ENCODE measurements at places on chromosomes 11 and 22. TPM values are rescaled to one million over a fixed set of nuclear protein-coding genes. Genes with fewer than 3 reads are reported as not detected.

Gene ZC3H12C
- 9.7 TPM for total RNA-seq

Gene LSP1
- 26.9 TPM for total RNA-seq

Gene SAA1
- not detected for total RNA-seq

Gene OR5J2
- not detected for total RNA-seq

Gene VSIG10L2
- not detected for total RNA-seq

Gene IL18
- total RNA-seq, result 0.68 TPM

Gene TMEM41B
- 28.1 TPM for total RNA-seq

DNA sequence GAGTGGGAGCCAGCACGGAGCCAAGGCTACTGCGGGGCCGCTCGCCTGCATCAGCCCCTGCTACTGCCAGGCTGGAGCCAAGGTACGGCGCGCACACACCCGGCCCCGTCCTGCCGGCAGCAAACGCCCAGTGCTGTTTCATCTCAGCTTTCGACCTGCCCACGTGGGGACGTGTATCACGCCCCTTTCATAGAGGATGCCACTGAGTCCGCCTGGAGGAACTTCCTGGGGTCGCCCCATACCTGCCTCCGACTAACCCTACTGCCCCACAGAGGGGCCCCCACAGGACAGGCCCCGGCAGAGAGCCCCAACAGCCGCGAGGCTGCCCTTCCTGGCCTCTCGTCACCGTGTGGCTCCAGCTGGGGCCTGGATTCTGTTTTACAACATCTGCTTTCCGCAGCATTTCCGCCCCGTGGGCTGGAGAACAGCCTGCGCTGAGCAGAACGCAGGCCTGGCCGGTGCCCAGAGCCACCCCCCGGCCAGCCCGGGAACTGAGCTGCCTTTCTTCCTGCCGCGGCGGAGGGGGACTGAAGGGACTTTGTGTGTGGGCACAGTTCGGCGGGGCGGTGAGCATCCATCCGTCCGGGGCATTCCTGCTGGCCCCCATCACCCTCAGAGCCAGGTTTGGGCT, 22.9 kb upstream of the ARHGAP8 start:
- DNase-seq, result no peak
- no peaks in the 10 kb centered on the region for H3K27me3 ChIP-seq
- H3K36me3 ChIP-seq, result peaks cover 1% of the 10 kb centered on the region
- no peak overlapping the region for H3K4me3 ChIP-seq

GRCh38 chr11:65859812-65860277, 388 bp upstream of the MUS81 start:
- DNase-seq, result no peak
- peak overlapping the region; percentile 89 for H3K4me3 ChIP-seq
- peaks cover 26% of the 10 kb centered on the region for H3K36me3 ChIP-seq
- H3K4me1 ChIP-seq, result peaks cover 53% of the 10 kb centered on the region
- peak overlapping the region; percentile 97 for H3K27ac ChIP-seq
- no peaks in the 10 kb centered on the region for H3K27me3 ChIP-seq

DNA sequence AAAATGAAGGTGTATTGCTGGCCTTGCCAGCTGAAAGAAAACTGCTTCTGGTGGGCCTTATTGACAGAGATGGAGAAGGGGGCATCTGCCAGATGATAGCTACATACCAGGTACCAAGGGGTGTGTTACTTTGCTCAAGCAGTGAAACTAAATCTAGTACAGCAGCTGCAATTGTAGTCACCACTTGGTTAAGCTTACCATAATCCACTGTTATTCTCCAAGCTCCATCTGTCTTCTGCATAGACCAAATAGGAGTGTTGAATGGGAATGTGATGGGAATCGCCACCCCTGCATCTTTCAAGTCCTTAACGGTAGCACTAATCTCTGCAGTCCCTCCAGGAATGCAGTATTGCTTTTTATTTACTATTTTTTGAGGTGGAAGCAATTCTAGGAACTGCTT, 45.8 kb upstream of the LIN7C start:
- H3K4me1 ChIP-seq, result no peaks in the 10 kb centered on the region
- H3K36me3 ChIP-seq, result no peaks in the 10 kb centered on the region
- no peaks in the 10 kb centered on the region for H3K27me3 ChIP-seq
- H3K4me3 ChIP-seq, result no peak overlapping the region
- DNase-seq, result no peak
- H3K27ac ChIP-seq, result no peak overlapping the region

- peaks cover 5% of the 10 kb centered on the region for H3K36me3 ChIP-seq
- H3K4me1 ChIP-seq, result peaks cover 24% of the 10 kb centered on the region
- peak; percentile 48 for DNase-seq
- H3K27ac ChIP-seq, result peak overlapping the region; percentile 52
- H3K4me3 ChIP-seq, result no peak overlapping the region
- no peaks in the 10 kb centered on the region for H3K27me3 ChIP-seq
These were observed 21.7 kb upstream of the TNRC6B start for GRCh38 chr22:40156001-40156516.

DNA sequence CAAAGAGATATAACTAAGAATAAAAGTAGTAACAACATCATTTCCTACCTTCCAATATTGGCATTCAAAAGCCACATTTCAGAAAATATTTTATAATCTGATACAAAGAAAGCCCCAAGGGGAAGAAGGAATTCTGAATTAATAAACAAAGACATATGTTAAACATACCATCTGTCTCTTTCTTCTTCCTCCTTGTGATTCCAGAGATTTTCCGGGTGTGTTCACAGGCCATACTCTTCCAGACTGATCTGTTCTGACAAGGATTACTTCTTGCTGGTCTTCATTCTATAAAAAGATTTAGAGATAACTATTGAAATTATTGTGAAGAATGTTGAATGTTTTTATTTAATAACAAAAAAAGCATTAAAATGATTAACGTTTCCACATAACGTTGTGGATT, 65.0 kb downstream of the CWF19L2 start:
- DNase-seq, result no peak
- H3K27me3 ChIP-seq, result no peaks in the 10 kb centered on the region
- no peak overlapping the region for H3K4me3 ChIP-seq
- peaks cover 6% of the 10 kb centered on the region for H3K4me1 ChIP-seq
- no peak overlapping the region for H3K27ac ChIP-seq

GRCh38 chr11:108693852-108694251, 29.0 kb downstream of the DDX10 start:
- H3K36me3 ChIP-seq, result peaks cover 26% of the 10 kb centered on the region
- no peaks in the 10 kb centered on the region for H3K27me3 ChIP-seq
- DNase-seq, result no peak
- H3K4me3 ChIP-seq, result no peak overlapping the region
- H3K4me1 ChIP-seq, result peaks cover 43% of the 10 kb centered on the region

DNA sequence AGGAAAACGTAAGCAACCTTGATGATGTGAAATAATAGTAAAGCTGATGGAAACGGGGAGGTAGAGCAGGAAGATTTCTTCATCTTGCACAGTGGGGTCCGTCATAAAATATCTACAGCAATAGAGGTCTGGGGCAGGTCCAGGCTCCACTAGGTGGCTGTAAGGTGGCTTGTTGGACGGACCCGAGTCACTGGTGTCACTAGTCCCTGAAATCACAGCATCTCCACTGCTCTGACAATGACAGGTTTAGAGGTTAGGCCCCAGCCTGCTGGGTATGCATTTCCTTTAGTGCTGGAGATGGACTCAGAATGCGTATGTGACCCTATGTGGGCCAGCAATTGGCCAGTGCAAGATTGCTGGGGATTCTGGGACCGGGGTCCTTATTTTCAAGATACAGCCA, 25.2 kb upstream of the CLDN5 start:
- H3K27me3 ChIP-seq, result peaks cover 20% of the 10 kb centered on the region
- H3K27ac ChIP-seq, result no peak overlapping the region
- H3K4me1 ChIP-seq, result peaks cover 2% of the 10 kb centered on the region
- no peaks in the 10 kb centered on the region for H3K36me3 ChIP-seq

DNA sequence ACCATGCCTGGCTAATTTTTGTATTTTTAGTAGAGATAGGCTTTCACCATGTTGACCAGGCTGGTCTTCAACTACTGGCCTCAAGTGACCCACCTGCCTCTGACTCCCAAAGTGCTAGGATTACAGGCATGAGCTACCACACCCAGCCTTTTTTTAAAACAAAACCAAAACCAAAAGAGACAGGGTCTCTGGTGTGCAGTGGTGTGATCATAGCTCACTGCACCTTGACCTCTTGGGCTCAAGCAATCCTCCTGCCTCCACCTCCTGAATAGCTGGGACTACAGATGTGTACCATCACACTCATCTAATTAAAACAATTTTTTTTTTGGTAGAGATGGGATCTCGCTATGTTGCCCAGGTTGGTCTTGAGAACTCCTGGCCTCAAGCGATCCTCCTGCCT, 77.7 kb downstream of the PTPRJ start:
- H3K27ac ChIP-seq, result no peak overlapping the region
- peaks cover 23% of the 10 kb centered on the region for H3K4me1 ChIP-seq
- no peak overlapping the region for H3K4me3 ChIP-seq
- H3K36me3 ChIP-seq, result no peaks in the 10 kb centered on the region
- H3K27me3 ChIP-seq, result no peaks in the 10 kb centered on the region
- no peak for DNase-seq

DNA sequence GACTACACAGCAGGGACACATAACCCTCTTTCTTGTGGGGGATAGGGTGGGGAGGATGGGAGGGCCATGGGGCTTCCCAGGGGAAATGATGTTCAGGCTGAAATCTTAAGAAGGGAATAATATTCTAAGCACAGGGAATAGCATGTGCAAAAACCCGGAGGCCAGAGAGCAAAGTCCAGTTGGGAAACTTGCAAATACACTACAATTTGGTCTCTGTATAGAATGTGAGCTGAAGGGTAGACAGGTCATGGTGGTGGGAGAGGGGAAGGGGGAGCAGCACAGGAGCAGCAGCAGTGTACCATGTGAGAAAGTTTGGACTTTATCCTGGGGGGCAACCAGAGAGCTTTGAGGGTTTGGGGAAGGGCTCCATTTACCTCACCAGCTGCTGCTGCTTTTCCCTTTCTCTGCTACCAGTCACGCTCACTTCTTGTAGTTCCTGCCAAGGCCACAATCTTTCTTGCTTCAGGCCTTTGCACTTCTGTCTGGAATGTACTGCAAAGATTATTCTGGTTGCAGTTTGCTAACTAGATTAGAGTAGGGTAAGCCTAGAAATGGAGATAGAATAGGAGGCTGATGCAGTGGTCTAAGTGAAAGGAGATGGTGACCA, 43.0 kb downstream of the KREMEN1 start:
- H3K27me3 ChIP-seq, result peaks cover 5% of the 10 kb centered on the region
- no peak overlapping the region for H3K4me3 ChIP-seq
- H3K36me3 ChIP-seq, result no peaks in the 10 kb centered on the region
- no peak for DNase-seq
- H3K4me1 ChIP-seq, result no peaks in the 10 kb centered on the region
- no peak overlapping the region for H3K27ac ChIP-seq

- no peak for DNase-seq
- no peaks in the 10 kb centered on the region for H3K27me3 ChIP-seq
- peaks cover 57% of the 10 kb centered on the region for H3K4me1 ChIP-seq
- peak overlapping the region; percentile 88 for H3K27ac ChIP-seq
- peaks cover 1% of the 10 kb centered on the region for H3K36me3 ChIP-seq
- H3K4me3 ChIP-seq, result no peak overlapping the region
These were observed 84.3 kb downstream of the CCDC81 start for GRCh38 chr11:86459002-86459385.

- H3K27ac ChIP-seq, result no peak overlapping the region
- peaks cover 6% of the 10 kb centered on the region for H3K27me3 ChIP-seq
- no peak overlapping the region for H3K4me3 ChIP-seq
- no peak for DNase-seq
- no peaks in the 10 kb centered on the region for H3K36me3 ChIP-seq
These were observed 972.8 kb downstream of the OPCML start for GRCh38 chr11:132559331-132560036.

DNA sequence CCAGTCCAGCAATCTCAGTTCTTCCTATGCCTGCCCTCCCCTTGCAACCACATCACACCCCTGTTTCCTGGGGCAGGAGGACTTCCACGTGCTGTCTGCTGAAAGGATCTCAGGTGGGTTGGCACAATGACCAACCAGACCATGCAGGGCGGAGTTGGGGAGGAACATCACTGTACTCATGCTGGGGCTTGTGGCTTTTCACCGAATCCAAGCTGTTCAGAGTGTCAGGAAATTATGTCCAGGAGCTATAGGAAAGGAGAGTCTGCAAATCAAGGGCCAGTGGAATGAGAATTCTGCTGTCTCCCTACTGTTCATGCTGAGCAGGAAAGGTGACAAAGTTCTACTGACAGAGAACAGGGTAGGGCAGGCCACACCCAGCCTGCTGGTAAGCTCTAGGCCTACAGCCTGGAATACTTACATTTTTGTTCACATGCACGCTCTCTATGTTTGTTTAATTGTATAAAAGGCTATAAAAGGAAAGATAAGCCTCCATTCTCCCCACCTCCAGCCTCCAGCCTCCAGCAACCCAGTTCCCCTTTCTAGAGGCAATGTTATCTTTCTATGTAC, 1.7 kb upstream of the PLAAT2 start:
- H3K36me3 ChIP-seq, result no peaks in the 10 kb centered on the region
- H3K27me3 ChIP-seq, result peaks cover 14% of the 10 kb centered on the region
- DNase-seq, result no peak
- H3K4me3 ChIP-seq, result no peak overlapping the region

DNA sequence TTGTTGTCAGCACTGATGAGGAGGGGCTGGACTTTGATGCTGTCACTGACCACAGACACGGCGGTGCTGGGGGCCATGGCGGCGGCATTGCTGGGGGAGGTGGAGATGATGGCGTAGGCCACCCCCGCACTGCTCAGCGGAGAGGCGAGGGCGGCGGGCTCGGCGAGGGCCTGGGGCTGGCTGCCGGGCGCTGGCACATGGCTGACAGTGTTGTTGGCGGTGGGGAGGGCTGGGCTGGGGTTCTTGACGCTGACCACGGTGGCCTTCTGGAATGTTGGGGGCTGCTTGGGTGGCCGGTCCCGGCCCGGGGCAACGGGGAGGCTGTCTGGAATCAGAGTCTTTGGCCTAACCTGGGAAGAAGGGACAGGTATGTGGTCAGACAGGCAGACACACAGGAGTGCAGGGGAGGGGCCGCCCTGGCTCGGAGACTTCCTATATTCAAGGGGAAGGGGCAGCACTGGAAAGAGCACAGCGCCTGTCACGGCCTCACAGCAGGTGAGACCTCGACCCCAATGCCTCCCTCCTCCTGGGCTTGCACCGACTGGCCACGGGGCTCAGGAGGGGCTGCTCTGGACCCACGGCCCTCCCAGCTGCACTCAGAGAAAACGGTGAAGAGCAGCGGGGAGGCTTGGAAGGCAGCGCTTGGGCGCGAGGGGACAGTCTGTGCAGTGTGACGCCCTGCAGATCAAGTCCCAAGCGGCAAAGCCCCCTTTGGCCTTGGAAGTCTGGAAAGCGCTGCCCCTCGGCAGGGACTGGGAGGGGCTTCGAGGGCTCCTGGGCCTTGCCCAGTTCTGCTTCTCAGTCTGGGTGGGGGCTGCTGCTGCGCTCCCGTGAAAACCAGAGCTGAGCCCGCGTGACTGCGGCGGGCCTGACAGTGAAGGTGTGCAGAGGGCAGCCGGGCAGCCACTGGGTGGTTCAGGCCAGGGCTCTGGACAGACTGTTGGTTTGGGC, 93.2 kb downstream of the PHF21B start:
- H3K27ac ChIP-seq, result no peak overlapping the region
- no peaks in the 10 kb centered on the region for H3K27me3 ChIP-seq
- H3K36me3 ChIP-seq, result no peaks in the 10 kb centered on the region
- DNase-seq, result no peak
- no peak overlapping the region for H3K4me3 ChIP-seq

- H3K27ac ChIP-seq, result no peak overlapping the region
- peaks cover 2% of the 10 kb centered on the region for H3K4me1 ChIP-seq
- H3K36me3 ChIP-seq, result no peaks in the 10 kb centered on the region
- H3K4me3 ChIP-seq, result no peak overlapping the region
- DNase-seq, result no peak
These were observed 4.2 kb upstream of the FXYD2 start for GRCh38 chr11:117828611-117829368.

All from osteocyte (in vitro differentiated cells).